ENCODE measurements at places on chromosomes 11 and 22.

DNA sequence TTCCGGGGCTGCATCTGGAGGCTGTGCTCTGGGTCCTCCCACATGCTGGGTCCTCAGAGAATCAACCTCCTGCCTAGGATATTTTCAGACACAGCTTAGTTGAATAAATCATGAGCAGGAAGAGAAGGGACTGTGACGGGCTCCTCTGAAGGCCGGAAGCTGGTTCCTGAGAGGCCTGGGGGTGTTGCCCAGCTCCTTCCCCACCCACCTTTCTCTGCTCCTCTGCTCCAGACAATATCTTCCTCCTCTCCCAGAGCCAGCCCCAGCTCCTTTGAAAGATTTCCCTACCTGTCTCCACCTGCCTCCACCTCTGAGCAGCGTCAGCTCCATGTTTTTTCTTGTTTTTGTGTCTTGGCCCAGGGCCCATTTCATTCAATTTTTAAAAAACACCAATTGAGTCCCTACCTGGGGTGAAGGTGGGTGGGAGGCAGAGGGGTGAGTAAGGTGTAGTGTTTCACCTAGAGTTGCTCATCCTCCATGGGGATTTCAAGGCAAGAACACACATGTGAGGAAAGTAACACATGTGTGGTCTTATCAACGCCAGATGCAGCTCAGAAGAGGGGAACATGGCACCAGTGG lies 24.8 kb upstream of the THY1 start:
- peak; percentile 33 for DNase-seq

- no peak for DNase-seq
Observed at GRCh38 chr11:129443276-129443675, 67.6 kb downstream of the BARX2 start.

DNA sequence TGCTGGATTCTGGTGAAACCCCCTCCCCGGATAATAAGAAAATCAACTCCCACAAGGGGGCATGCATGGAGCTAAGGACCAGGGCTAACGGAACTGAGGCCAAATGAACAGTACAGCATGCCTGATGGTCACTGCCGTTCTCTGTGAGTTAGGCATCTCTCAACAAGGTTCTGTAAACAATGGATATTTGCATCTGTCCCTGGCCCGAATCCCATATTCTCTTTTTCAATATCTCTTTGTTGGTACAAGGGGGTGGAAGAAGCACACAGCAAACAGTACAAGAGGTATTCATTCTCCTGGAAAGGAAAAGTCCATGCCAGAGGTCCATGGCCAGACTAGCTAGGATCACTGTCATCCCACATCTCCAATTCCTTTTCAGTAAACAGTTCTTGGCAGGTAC lies 32.2 kb upstream of the APOA1 start:
- no peak for DNase-seq

DNA sequence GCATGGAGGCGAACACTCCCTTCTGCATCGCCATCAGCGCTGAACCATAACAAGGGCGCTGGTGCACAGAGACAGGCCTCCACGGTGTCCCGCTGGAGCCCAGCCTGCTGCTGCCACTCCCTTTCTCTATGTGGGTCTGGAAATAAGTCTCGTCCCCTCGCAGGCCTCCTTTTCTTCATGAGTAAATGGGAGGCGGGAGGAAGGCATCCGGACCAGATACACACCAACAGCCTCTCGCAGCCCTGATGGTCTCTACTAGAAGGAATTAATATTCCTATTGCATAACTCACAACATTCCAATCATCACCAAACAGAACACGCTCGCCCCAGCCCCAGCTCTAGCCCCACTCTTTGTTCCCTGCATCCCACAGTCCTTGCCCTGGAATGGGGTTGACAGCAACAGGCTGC lies 14.9 kb downstream of the RASD2 start:
- peak; percentile 88 for DNase-seq

DNA sequence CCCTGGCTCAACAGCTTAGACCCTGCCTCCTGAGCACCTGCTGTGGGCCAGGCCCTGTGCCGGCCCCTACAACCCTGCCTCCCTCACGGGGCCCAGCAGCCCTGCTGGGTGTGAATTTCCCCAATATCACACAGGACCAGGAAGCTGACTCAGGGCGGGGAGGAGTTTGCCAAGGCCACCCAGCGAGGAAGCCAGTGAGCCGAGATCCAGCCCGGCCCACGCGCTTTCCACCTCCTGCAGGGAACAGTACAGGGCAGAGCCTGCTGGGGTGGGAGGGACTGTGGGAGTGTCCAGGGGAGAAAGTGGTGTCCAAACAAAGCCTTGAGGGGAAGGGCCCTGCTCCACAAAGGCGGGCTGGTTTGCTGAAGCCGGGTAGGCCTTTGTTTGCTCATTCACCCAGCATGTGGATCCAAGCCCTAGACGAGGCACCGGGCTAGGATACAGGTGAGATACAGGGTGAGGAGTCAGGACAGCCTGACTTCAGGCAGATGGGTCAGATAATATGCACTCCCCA lies 26.8 kb downstream of the RPL3 start:
- peak; percentile 96 for DNase-seq

DNA sequence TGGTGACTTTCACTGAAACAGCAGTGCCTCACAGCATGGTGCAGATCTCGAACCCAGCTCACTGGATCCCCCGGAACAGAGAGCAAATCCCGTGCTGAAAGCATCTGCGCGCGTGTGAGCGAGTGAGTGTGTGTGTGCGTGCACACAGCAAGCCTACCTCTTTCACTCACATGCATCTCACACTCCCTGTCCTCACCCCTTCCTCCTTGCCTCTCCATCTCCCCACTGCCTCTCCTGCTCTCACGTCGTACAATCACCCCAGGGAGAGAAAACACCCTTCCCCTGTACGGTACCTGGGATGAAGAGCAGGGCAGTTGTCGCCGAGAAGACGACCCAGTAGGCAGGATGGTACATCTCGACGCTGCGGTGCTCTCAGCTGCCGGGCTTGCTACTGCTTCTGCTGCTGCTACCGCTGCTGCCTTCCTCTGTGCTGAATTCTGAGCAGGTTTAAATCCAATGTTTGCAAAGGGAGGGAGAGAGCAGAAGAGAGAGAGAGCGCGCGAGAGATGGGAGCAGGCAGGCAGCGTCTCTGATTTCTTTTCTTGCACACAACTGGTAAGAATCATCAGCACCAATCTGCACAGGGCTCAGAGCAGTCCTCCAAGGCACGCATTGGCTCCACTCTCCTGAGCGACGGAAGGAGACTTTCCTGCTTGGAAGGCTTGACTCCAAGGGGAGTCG lies at the start of gene OPCML:
TSS of gene OPCML (minus strand) at position 531 of the 681 bp plus-strand sequence.
- no peak for DNase-seq

DNA sequence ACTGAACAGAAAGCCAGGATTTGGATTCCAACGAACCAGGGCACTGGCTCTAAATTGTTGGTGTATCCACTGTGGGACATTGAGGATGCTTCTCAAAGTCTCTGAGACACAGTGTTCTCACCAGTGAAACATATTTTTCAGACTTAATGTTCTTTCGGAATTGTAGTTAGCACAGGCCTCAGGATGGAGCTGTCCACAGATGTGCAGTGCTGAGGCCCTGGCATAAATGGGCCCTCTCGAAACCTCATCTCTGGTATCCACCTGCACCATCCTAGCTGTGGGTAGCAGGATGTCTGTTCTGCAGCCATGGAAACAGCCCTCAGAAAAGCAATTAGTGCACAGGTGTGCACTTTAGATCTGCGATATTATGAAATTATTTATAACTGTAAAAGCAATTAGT lies 656.8 kb downstream of the TBC1D22A start:
- DNase-seq, result no peak

Data from fibroblast of skin of right biceps (primary cell).